ENCODE measurements at places on chromosomes 7 and 10. TPM values are rescaled to one million over a fixed set of nuclear protein-coding genes. Genes with fewer than 3 reads are reported as not detected.
A peak's percentile ranks its signal among the peaks of the same experiment; 100 is the strongest.

Gene CSTF2T
- 25.2 TPM for total RNA-seq

Gene HOXA3
- 9.6 TPM for total RNA-seq

Gene FOXK1
- total RNA-seq = 47.5 TPM

- DNase-seq = peak; percentile 40
These were observed 15.9 kb downstream of the STK32C start for GRCh38 chr10:132291826-132292225.

DNA sequence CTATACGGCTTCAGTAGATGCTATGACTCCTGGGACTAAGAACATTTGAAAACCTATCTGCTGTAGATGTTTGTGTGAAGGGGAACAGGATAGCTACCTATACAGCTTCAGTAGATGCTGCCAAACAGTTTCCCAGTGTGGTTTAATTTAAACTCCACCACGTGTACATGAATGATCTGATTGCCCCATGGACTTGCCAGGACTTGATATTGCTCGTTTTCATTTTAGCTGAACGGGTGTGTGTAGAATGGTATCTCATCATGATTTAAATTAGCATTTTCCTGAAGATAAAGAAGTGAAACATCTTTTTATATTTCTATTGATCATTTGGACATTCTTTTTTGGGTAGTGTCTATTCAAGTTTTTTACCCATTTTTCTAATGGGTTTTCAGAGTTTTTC lies 77.8 kb upstream of the PIP4K2A start:
- no peak for DNase-seq

GRCh38 chr10:4194231-4194630 lies 409.2 kb upstream of the KLF6 start:
- no peak for DNase-seq

DNA sequence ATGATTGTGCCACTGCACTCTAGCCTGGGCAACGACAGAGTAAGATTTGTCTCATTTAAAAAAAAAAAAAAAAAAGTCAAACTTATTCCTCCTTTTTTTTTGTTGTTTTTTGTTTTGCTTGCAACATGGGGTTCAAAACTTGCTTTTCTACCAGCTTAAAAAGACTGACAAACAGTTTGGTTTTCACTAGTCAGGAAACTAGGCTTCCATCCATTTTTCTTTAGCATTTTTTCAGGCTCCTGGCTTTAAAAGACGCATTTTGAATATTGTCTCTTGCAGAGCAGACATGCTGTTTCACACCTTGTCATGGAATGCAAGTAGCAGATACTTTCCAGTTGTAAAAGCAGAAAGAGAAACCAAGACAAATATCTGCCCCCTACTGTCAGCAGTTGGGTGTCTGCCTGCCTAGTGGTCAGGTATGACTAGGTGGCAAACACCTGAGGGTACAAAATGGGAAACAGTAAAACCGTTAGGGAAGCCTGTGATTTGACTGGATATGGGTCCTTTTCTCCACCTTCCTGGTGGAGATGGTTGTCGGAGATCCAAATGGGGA lies 139.9 kb downstream of the CCDC71L start:
- no peak for DNase-seq

GRCh38 chr10:62912086-62912485 lies 95.9 kb upstream of the EGR2 start:
- no peak for DNase-seq

GRCh38 chr10:96089670-96090462 lies 40.2 kb upstream of the ZNF518A start:
- peak; percentile 98 for DNase-seq

DNA sequence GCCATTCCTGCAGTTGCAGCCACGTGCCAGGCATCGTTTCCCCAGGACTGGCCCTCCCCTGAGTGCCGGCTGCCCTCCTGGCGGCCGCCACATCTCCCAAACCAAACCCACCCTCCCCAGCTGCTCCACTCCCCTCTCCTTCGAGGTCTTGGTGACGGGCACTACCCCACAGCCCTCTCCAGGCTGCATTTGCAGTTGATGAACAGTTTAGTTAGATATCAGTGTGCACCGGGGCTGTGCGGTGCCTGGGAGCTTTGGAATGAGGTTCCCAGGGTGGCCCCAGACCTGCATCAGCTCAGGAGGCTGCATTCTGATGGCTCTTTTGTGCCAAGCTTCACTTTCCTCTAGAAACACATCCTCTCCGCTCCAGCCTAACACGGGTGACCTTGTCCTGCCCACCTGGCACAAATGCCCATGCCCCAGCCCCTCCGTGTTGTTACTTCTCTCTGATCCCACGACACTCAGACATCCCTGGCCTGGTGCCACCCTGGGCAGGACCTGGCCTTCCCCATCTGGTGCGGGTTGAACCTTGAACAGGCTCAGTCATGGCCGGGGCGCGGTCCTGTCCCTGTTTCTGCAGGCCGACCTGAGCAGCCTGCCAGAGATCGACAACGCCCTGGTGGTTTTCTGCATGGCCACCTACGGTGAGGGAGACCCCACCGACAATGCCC lies 14.5 kb downstream of the TMEM120A start:
- no peak for DNase-seq

DNA sequence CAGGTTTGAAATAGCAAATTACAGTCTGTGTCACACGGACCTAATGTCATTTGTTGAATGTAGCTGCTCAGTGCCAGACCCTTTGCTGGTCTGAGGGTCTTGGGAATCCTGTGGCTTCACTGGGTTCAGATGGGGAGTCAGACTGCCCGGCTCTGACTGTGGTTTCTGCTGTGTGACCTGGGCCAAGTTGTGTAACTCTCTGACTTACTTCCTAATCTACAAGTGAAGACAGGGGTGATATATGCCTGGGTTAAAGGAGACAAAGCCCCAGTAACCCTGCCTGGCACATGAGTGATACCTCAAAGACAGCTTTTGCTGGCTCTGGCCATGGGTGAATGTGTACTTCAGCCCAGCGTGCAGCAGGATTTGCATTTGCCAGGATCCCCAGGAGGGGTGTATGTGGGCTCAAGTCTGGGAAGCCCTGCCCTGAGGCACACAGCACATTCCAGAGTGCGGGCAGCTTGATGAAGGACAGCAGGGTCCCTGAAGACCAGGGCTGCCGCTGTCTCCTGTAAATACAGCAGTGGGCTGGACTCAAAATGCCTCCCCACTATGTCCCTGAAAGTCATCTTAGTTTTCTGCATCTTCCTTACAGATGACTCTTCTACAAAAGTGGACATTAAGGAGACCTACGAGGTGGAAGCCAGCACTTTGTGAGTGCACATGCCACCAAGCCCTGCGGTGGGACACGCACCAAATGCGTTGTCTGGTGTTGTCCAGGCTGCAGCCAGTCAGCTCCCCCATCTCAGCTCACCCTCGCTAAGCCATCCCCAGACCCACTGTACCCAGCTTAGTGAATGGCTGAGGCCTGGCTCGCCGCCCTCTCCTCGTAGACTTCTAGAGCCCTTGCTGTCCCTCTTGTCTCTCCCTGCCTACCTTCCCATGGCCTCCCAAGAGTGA lies 16.4 kb downstream of the NACAD start:
- DNase-seq = no peak
